ENCODE measurements at places on chromosomes 11 and 22. TPM values are rescaled to one million over a fixed set of nuclear protein-coding genes. Genes with fewer than 3 reads are reported as not detected.

DNA sequence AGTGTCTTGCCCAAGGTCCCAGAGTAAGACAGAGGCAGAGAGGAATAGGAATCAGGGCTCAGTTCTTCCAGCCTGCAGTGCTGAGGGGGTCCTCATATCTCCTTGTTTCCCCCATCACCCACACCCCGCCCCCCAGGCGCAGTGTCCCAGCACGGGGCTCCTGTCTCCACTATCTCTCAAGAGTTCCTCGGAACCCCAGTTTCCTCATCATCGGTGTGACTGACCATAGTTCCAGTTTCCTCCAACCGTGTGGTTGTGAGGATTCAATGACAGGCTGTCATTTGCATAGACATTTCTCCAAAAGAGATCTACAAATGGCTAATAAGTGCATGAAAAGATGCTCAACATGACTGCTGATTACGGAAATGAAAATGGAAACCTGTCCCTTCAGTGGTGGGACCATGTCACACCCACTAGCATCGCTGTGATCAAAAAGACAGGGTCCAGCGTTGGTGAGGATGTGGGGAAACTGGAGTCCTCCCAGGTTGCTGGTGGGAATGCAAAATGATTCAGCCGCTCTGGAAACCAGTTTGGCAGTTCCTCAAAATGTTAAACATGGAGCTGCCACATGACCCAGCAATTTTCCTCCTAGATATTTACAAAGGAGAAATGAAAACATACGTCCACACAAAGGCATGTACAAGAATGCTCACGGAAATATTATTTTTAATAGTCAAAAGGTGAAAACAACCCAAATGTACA lies 31.8 kb upstream of the PDGFB start:
- H3K27me3 ChIP-seq = peaks cover 8% of the 10 kb centered on the region
- H3K4me1 ChIP-seq = no peaks in the 10 kb centered on the region
- no peak overlapping the region for H3K27ac ChIP-seq
- no peak overlapping the region for H3K4me3 ChIP-seq
- H3K36me3 ChIP-seq = no peaks in the 10 kb centered on the region
- no peak for DNase-seq

GRCh38 chr11:19474211-19474610 lies 233.5 kb upstream of the E2F8 start:
- no peaks in the 10 kb centered on the region for H3K36me3 ChIP-seq
- H3K4me1 ChIP-seq = no peaks in the 10 kb centered on the region
- DNase-seq = no peak
- no peak overlapping the region for H3K4me3 ChIP-seq
- H3K27ac ChIP-seq = no peak overlapping the region

DNA sequence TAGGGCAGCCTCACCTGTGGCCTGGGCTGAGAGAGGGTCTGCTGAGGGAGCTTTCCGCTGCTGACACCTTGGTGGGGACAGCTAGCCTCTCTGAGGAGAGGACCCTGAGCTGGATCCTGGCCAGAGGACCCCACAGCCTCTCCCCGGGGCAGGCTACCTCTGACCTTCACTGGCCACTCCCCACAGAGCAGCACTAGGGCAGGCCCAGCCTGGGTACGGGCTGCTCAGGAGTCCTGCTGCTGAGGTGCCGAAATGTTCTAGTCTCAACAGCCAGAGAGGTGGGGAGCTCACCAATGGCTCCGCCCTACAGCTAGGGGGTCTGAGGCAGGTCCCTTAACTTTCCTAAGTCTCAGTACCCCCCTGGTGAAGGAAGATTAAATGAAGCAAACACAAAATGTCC lies 47.5 kb downstream of the SGSM3 start:
- H3K27me3 ChIP-seq = no peaks in the 10 kb centered on the region
- H3K4me3 ChIP-seq = no peak overlapping the region
- DNase-seq = no peak
- no peak overlapping the region for H3K27ac ChIP-seq
- peaks cover 16% of the 10 kb centered on the region for H3K4me1 ChIP-seq

DNA sequence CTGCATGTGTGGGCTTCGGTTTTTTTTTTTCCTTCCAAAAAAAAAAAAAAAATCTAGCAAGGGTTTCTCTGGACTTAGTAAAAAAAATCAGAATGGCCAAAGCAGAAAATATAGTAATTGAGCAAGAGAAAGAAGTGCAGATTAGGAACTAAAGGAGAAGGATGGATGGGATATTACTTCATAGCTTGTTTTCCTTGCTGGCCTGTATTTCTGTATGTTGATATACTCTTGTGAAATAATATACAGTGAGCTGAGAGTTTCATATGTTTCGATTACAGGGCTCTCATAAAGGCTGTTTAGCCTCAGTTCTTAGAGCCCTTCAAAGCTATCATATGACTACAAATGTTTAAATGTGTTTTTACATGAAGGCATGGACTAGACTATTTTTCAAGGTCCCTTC lies 34.3 kb upstream of the NFRKB start:
- H3K27ac ChIP-seq = no peak overlapping the region
- no peak for DNase-seq
- no peaks in the 10 kb centered on the region for H3K27me3 ChIP-seq

Gene MYOD1
- not detected for total RNA-seq

All from activated CD4-positive, alpha-beta T cell treated with anti-CD3 and anti-CD28 coated beads for 36 hours (primary cell).